NCI-H187 (cell line): ENCODE measurements at places on chromosomes 7 and 10.

GRCh38 chr10:21334891-21335696 is 190.4 kb downstream of the SKIDA1 start:
- DNase-seq, result no peak

DNA sequence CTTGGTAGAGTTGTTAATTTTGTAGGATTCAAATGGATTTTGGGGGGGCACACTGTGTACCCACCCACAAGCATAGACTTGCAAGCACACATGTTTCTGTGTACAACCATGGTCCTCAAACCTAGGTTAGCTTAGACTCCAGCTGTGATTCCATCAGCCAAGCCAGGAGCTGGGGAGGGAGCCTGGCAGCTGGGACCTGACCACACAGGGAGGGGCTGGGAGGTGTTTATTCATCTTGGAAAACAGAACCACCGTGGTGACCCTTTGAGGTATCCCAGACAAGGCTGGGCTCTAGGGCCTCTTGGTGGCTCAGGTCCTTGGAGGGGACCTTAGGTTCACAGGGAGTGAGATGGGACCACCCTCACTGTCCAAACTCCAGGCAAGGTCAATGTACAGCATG is 410.3 kb downstream of the NEBL start:
- DNase-seq, result no peak

DNA sequence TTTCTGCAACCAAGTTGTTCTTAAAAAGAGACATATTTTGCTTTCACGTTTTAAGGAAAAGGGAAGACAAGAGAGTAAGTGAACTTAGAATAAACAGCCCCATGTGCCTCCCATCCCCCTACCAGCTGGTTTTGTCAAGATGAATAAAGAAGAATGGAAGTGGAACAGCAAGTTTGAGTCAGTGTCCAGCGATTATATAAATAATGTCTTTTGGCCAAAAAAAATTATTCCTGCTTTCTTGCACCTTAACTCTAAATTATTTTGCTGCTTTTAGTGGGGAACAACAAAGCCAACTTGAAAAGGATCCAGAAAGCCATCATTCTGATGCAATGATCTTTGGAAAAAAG is 82.4 kb upstream of the TRIL start:
- no peak for DNase-seq

GRCh38 chr7:91295576-91295975 is 31.3 kb downstream of the FZD1 start:
- no peak for DNase-seq

DNA sequence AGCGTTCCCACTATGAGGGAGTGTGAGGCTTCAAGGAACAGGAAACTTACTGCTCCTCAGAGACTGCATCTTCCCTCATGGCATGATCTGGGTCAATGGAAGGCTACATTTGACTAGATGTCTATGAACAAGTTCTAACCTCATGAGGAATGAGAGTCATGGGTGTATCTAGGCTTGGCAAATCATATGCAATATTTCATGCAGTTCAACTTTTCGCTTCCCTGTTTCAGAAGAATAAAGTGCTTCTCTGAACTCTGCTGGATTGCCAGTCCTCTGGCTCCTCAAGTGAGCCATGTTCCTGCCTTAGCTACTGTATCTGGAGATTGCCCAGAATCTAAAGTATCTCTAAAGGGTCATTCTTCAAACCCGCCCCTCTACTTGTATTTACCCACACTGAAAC is 54.3 kb upstream of the SEMA3A start:
- no peak for DNase-seq

DNA sequence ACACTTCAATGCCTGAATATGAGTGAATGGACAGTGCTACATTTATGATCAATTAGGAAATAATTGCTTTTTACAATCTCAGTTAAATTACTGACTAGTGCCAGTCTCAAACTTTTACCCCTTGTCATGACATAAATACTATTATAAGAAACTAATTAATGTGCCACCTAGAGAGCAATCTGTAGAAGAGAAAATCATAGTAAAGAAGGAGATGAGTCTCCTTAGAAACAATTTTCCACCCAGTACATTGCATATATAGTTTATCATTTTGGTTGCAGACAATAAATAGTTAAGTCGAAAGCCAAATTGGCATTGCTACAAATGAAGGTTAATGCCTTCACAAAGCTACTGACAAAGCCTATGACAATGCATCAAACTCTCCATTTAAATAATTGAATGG is 68.6 kb downstream of the SLC13A1 start:
- DNase-seq, result no peak

DNA sequence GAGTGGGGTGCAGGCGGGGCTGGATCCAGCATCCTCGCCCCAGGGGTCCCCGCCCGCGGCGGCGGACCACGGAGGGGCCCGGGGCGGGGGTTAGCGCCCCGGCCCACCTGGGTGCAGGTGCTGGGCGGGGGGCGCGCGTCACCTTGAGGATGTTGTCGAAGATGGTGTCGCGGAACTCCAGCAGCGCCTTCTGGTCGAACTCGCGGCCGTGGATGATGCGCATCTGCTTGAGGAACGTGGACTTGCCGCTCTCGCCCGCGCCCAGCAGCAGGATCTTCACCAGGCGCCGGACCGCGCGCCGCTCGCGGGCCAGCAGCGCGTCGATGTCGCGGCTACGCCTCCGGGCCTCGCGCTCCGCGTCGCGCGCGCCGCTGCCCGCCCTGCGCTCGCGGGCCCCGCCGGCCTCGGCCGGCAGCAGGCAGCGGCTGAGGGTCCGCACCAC is 376 bp downstream of the GNA12 start:
- no peak for DNase-seq

DNA sequence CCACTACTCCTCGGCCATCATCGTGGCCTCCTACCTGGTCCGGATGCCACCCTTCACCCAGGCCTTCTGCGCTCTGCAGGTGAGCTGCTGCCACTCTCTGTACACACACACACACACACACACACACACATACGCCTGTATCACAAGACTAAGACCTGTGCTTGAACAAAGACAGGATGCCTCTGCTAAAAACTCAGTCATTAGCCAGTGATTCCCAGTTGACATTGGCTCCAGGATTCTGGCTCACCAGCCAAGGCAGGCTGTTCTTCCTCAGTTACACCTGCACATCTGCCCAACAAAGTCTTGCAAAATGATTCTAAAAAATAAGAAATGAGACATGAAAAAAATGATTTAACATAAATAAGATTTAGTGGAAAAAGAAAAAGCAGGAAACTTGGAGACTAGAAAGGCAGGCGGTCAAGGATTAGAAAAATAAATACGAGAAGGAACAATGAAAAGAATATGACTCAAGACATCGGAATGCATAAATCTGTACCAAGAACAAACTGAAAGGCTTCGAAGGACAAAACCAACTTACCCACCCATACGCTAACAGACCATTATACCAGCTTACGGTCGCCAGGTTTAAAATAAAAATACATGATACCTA is 7.4 kb upstream of the LRRC18 start:
- no peak for DNase-seq

DNA sequence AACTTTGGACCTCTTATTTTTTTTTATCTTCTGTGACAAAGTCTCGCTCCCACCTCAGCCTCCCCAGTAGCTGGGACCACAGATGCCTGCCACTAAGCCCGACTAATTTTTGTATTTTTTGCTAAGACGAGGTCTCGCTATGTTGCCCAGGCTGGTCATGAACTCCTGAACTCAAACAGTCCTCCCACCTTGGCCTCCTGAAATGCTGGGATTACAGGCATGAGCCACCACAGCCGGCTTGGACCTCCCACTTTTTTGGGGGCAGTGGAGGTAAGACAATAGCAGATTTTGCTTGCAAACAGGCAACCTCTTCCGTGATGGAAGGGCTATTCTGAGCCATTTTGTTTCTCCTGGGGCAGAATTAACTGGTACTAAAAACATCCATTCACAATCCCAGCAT is 1.2 kb upstream of the TRRAP start:
- no peak for DNase-seq

DNA sequence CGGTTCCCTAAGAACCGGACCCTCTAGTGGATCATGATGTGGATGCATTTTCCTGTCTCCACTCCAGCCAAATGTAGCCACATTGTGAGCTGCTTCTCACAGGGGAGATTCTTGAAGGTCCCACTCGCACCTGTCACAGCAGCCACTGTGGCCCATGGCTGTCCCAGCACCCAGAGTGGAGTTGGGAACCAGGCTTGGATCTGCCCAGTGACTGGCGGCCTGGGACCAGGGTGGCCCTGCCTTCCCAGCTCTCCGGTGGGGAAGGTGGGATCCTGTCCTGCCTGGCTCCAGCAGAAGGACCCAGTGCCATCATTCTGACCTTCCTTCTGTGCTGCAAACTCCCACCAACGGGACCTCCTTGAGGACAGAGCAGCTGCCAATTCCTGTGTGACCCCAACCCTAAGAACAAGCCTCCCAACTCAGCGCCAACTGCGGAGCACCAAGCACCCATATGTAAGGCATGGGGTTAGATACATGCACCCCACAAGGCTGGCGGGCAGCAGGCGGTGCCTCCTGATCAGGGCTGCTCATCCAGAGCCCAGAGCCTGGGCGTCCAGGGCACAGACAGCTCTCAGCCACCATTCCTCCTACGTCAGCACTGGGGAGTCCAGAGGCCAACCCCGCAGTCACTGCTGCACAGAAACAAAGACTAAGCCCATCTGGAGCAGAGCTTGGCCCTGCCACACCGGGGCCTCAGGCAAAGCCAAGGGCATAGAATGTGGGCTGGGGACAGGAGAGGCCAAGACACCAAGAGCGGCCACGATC is 28.8 kb downstream of the EBF3 start:
- no peak for DNase-seq

GRCh38 chr10:1364151-1364910 is 308.1 kb downstream of the WDR37 start:
- DNase-seq, result no peak

- no peak for DNase-seq
Observed at GRCh38 chr7:94333810-94334209, 60.9 kb upstream of the COL1A2 start.

- no peak for DNase-seq
Observed at GRCh38 chr10:12042409-12042796, 206 bp downstream of the UPF2 start.

- no peak for DNase-seq
Observed at GRCh38 chr7:143239813-143240212, 18.0 kb downstream of the TAS2R40 start.

- DNase-seq, result no peak
Observed at GRCh38 chr10:118742782-118743181, 12.0 kb downstream of the CACUL1 start.

GRCh38 chr7:86644282-86645224 is 844 bp downstream of the GRM3 start:
- DNase-seq, result no peak

DNA sequence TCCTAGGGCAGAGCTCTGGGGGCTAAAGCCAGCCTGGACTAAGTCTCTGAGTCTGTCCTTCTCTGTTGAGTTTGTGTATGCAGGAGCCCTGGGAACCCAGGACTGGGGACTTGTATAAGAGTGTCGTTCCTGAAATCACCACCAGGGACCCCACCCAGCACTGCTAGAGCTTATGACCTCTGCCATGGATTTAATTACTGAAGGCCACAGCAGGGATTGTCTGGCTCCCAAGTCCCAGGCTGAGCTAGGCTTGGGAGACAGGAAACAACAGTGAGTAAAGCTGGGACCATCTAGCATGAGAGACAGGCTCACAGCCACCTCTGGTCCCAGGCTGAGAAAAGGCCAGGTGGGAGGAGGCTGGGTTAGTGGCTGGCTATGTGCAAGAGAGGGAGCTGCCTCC is 1.4 kb upstream of the TSPAN15 start:
- no peak for DNase-seq

DNA sequence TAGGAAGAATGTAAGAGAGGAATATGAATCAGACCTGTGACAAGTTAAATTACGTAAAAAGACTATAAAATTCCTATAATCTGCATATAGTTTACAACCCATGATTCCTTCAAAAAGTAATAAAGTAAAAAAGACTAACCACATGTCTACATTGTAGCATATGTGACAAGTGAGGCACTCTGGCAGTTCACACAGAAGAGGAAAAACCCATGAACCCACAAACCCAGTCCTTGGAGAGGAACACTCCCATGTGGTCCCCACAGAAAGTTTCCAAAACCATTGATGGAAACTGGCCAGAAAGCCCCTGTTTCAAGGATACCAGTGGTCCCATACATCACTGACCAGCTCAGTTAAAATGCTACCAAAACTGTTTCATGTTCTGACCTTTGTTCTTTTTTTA is 15.7 kb downstream of the KDM7A start:
- DNase-seq, result no peak

GRCh38 chr7:107687656-107688055 is 27.0 kb downstream of the SLC26A4 start:
- no peak for DNase-seq

- DNase-seq, result no peak
Observed at GRCh38 chr7:104857458-104858425, 156.3 kb upstream of the KMT2E start.

DNA sequence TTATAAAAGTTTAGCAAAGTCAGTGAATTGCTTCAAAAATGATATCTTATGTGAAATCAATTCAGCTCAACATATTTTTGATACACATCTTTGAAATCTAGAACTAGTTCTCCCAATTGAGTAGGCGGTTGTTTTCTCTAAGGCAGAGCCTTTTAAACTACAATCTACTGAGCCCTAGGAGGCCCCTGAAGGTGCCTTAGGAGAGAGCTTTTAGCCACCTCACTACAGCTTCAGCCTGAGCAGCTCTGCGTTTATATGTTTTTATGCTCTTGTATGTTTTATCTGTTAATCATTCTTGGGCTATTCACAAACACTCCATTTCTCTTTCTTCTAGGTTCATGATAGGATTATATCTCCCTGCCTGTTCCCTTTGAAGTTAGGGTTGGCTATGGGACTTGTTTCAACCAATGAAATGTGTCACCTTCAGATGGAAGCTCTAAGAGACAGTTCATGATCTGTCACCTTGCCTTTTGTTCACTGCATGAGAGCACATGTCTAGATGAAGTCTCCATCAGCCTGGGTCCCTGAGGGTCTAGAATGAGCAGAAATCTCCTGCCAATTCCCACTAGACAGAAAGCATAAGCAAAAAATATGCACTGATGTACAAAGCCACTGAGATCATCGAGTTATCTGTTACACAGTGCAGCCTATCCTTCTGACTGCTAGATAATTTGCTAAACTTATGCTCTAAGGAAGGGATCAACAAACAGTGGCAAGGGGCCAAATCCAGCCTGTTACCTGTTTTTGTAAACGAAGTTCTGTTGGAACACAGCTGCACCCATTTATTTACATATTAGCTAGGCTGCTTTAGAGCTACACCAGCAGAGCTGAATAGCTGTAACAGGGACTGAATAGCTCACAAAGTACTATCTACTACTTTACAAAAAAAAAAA is 128.5 kb upstream of the CDK1 start:
- DNase-seq, result no peak

GRCh38 chr7:101666741-101667140 is 37.6 kb upstream of the MYL10 start:
- no peak for DNase-seq

- DNase-seq, result no peak
Observed at GRCh38 chr7:83053965-83054364, 108.7 kb downstream of the PCLO start.

DNA sequence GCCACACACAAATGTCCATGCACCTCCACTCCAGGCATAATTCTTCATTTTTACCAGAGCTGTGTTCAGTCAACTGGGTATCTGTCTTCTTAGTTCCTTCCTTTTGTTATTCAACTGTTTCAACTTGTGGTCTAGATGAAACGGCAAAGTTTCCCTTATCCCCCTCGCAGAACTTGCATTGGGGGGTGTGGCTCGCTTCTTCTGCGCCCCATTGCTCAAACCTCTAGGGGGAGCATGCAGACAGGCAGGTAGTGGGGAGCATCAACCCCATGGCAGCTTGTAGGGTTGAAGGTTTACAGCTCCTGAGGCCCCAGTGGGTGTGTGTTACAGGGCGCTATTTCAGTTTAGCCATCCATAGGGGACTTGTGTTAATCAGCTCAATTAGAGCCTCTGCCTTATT is 38.3 kb upstream of the COBL start:
- no peak for DNase-seq

- DNase-seq, result no peak
Observed at GRCh38 chr7:28748346-28748745, 209.8 kb downstream of the TRIL start.
